ENCODE measurements at places on chromosomes 12 and 14. TPM values are rescaled to one million over a fixed set of nuclear protein-coding genes. Genes with fewer than 3 reads are reported as not detected.

Gene FGF6
- total RNA-seq, result not detected

Gene COX8C
- total RNA-seq, result not detected

Gene CFAP73
- not detected for total RNA-seq

- peaks cover 50% of the 10 kb centered on the region for H3K4me1 ChIP-seq
- no peaks in the 10 kb centered on the region for H3K27me3 ChIP-seq
- peaks cover 59% of the 10 kb centered on the region for H3K36me3 ChIP-seq
- DNase-seq, result no peak
Observed at GRCh38 chr12:113262710-113263109, 41.4 kb downstream of the TPCN1 start.

Gene TFCP2
- total RNA-seq, result 44.2 TPM

- H3K4me3 ChIP-seq, result no peak overlapping the region
- no peaks in the 10 kb centered on the region for H3K27me3 ChIP-seq
- peaks cover 17% of the 10 kb centered on the region for H3K4me1 ChIP-seq
- no peak for DNase-seq
- no peak overlapping the region for H3K27ac ChIP-seq
Observed at GRCh38 chr12:123038966-123039365, 58.5 kb downstream of the ARL6IP4 start.

Gene TPH2
- total RNA-seq, result not detected

Gene PLEK2
- total RNA-seq, result not detected

DNA sequence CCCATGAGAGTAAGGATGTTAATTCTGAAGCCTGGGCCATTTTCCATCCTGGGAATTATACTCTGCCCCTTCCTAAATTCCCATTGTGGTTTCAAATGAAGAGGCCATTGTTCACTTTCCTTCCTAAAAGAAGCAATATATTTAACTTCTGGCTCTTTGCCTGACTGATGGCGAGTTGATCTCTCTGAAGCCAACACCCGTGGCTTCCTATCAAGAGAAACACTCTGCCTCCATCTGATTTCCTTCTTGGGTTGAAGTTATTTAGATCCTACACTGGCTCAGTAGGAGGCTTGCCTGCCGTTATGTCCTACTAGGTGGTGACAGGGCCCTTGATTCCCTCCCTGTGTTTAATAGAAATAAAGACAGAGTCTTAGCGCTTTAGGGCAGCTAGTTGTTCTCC is 97.4 kb downstream of the PRKCH start:
- H3K27me3 ChIP-seq, result no peaks in the 10 kb centered on the region
- no peak for DNase-seq
- H3K36me3 ChIP-seq, result peaks cover 29% of the 10 kb centered on the region

Gene KRT75
- total RNA-seq, result not detected

Gene RACGAP1
- 77.8 TPM for total RNA-seq

Gene ESRRB
- 0.23 TPM for total RNA-seq

Gene PTPRR
- not detected for total RNA-seq

GRCh38 chr14:29930283-29930682 is 2.6 kb upstream of the PRKD1 start:
- H3K4me1 ChIP-seq, result no peaks in the 10 kb centered on the region
- no peak overlapping the region for H3K27ac ChIP-seq
- H3K4me3 ChIP-seq, result no peak overlapping the region
- H3K27me3 ChIP-seq, result peaks cover 22% of the 10 kb centered on the region
- peaks cover 3% of the 10 kb centered on the region for H3K36me3 ChIP-seq

- no peaks in the 10 kb centered on the region for H3K4me1 ChIP-seq
- no peaks in the 10 kb centered on the region for H3K27me3 ChIP-seq
- DNase-seq, result no peak
- no peak overlapping the region for H3K27ac ChIP-seq
Observed at GRCh38 chr14:86714575-86714974, 1184.6 kb downstream of the FLRT2 start.

DNA sequence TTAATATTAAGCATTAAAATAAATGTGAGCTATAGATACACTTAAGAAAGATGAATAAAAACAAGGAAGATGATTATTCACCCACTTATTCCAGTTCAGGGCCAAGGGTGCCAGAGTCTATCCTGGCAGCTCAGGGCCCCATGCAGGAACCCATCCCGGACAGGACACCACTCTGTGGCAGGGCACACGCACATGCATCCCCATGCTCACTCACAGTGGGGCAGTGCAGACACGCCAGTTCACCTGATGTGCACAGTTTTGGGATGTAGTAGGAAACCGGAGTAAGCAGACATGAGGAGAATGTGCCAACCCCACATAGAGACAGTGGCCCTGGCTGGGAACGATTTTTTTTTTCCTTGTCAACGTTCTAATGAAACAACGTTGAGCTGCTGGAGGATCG is 47.2 kb downstream of the DICER1 start:
- H3K27me3 ChIP-seq, result no peaks in the 10 kb centered on the region
- peaks cover 2% of the 10 kb centered on the region for H3K4me1 ChIP-seq
- no peak for DNase-seq
- no peak overlapping the region for H3K27ac ChIP-seq
- no peak overlapping the region for H3K4me3 ChIP-seq

DNA sequence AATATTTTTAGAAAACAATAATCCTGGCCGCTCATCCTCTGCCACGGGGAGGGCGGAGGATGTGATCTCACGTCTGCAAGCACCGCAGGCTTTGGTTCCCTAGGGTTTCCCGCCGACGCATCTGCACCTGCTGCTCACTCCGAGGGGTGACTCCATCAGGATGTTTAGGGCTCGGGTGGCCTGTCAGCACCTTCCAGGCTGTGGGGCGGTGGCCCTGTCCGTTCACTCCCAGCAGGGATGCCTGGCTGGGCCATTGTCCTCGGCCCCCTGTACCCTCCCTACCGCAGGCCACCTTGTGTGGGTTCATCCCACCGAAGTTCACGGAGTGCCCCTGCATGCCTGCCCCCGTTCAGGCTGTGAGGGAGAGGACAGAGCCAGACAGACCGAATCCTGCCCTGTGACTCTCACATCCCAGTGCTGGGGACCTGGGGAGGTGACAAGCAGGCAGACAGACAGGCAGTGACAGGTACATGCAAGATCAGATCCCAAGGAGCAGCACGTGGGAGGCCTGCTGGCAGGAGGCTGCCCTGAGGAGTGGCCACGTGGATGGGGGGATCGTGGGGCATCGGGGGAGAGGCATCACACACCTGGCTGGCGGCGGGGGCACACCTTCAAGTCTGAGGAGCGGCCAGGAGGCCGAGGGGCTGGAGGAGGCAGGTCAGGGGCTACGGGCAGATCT is 112.6 kb downstream of the ADGRD1 start:
- H3K4me3 ChIP-seq, result no peak overlapping the region
- H3K4me1 ChIP-seq, result no peaks in the 10 kb centered on the region
- H3K27me3 ChIP-seq, result peaks cover 8% of the 10 kb centered on the region
- no peak for DNase-seq
- H3K27ac ChIP-seq, result no peak overlapping the region

GRCh38 chr12:4112290-4112689 is 161.3 kb upstream of the CCND2 start:
- H3K4me1 ChIP-seq, result peaks cover 70% of the 10 kb centered on the region
- DNase-seq, result peak; percentile 9
- H3K36me3 ChIP-seq, result no peaks in the 10 kb centered on the region
- peak overlapping the region; percentile 18 for H3K27ac ChIP-seq
- no peaks in the 10 kb centered on the region for H3K27me3 ChIP-seq

DNA sequence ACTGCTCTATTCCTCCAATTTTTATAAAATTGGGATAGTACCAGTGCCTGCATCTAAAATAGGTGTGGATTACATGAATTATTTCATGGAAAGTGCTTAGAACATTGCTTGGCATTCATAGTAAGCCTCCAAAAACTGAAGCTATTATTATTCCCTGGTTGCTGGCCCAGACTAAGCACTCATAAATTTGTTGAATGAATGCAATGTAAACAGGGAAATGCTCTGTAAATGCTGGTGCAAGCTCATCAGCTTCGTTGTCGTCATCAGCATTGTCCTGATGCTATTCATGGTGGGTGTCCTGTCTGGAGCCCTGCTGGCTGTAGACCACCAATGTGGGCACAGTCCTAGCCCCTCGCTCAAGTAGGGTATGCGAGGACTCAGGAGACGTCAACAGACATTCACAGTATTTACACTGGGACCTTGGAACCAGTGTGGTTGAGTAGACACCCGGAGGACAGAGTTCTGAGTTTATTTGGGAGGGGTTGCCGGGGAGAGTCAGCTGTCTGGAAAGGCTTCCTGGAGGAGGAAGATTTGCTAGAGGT is 16.5 kb downstream of the BDKRB2 start:
- no peak for DNase-seq
- H3K36me3 ChIP-seq, result no peaks in the 10 kb centered on the region
- H3K4me3 ChIP-seq, result no peak overlapping the region
- H3K27ac ChIP-seq, result no peak overlapping the region
- no peaks in the 10 kb centered on the region for H3K27me3 ChIP-seq

GRCh38 chr12:41339784-41340183 is 151.7 kb downstream of the PDZRN4 start:
- no peaks in the 10 kb centered on the region for H3K27me3 ChIP-seq
- no peaks in the 10 kb centered on the region for H3K4me1 ChIP-seq
- no peak for DNase-seq

Gene ACOT6
- not detected for total RNA-seq

Gene CNTN1
- total RNA-seq, result not detected

- no peaks in the 10 kb centered on the region for H3K27me3 ChIP-seq
- H3K4me3 ChIP-seq, result no peak overlapping the region
- H3K27ac ChIP-seq, result no peak overlapping the region
- DNase-seq, result no peak
- no peaks in the 10 kb centered on the region for H3K4me1 ChIP-seq
- H3K36me3 ChIP-seq, result no peaks in the 10 kb centered on the region
Observed at GRCh38 chr12:74021937-74022336, 515.7 kb upstream of the ATXN7L3B start.

- H3K36me3 ChIP-seq, result no peaks in the 10 kb centered on the region
- H3K4me1 ChIP-seq, result peaks cover 5% of the 10 kb centered on the region
- H3K4me3 ChIP-seq, result no peak overlapping the region
- H3K27me3 ChIP-seq, result peaks cover 4% of the 10 kb centered on the region
Observed at GRCh38 chr12:131529196-131530040, 181.5 kb upstream of the SFSWAP start.

GRCh38 chr14:40656311-40656710 is 950.4 kb upstream of the LRFN5 start:
- no peak overlapping the region for H3K4me3 ChIP-seq
- H3K27me3 ChIP-seq, result no peaks in the 10 kb centered on the region
- no peaks in the 10 kb centered on the region for H3K4me1 ChIP-seq
- no peak overlapping the region for H3K27ac ChIP-seq
